ENCODE measurements at places on chromosomes 7 and 10. TPM values are rescaled to one million over a fixed set of nuclear protein-coding genes. Genes with fewer than 3 reads are reported as not detected.

GRCh38 chr7:117538053-117538452 lies 58.2 kb downstream of the CFTR start:
- no peak for DNase-seq

Gene SLC13A1
- not detected for total RNA-seq

DNA sequence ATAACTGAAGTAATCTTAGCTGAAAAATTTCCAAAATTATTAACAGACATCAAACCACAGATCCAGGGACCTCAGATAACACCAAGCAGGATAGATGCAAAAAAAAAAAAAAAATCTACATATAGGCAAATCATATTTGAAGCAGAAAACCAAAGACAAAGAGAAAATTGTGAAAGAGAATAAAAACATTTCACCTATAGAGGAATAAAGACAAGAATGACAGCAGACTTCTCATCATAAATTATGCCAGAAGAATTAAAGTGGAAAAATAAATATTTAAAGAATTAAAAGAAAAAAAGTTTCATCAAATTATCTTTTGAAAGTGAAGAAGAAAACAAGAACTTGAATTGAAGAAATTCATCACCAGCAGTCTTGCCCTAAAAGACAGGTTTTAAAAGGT lies 467.5 kb downstream of the GPAM start:
- DNase-seq = peak; percentile 39

GRCh38 chr7:106588422-106589197 lies 72.3 kb downstream of the CCDC71L start:
- DNase-seq = no peak

DNA sequence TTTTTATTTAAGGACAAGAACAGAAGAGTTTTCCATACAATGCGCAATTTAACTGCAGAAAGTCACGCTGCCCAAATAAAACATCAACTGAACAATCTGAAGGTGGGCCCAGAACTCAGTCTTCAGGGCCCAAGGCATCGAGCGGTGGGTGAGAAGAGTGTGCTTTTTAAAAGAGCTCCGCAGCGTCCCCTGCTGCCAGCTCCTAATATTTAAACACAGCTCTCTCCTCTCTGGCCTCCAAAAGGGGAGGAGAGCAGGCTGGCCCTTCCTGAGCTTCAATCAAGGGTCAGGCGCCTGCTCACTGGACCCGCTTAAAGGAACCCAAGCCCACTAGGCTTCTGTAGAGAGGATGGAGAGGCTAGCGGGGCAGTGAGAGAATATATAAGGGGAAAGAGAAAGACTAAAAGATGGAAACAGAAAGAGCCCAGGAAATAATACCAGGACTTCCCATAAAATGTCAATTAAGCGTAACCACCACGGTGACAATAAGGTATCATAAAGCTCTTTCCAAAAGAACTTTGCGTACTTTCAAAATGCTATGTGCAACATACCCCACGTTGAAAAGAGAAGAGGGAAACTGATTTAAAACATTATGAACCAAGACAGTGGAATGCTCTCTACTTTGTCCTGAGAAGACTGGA lies 2.8 kb downstream of the FAM53B start:
- peak; percentile 87 for DNase-seq

DNA sequence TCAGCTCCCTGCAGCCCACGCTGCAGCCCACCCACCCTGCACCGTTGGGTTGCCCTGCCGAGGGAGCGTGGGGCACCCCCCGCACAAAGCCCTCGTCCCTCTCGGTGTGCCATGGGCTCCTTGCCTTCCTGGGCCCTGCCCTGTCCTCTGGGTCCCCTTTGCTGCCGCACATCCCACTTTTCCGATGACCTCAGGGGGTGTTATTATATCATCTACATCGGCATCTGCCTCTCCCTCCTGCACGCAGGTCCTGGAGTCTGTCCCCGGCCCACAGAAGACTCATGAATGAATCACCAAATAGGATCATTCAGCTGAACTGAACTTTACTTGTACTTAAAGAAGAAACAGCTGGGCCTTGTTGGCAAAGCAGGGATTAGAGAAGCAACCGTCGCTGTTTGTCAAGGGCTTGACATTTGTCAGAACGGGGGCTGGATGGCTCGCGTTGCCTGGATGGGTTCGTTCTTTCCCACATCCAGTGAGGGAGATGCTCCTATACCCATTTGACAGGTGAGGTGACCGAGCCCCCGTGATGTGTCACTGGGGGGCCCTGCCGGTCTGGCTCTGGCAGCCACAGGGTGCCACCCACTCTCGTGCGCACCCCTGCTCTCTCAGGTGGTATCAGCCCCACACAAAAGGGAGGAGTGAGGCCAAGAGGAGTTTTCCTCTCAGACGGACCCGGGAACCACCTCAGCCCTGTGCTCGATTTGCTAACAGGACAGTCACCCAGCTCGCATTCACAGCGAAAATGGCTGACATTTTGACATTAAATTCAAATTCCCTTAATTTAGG lies 58.6 kb upstream of the EBF3 start:
- peak; percentile 98 for DNase-seq

DNA sequence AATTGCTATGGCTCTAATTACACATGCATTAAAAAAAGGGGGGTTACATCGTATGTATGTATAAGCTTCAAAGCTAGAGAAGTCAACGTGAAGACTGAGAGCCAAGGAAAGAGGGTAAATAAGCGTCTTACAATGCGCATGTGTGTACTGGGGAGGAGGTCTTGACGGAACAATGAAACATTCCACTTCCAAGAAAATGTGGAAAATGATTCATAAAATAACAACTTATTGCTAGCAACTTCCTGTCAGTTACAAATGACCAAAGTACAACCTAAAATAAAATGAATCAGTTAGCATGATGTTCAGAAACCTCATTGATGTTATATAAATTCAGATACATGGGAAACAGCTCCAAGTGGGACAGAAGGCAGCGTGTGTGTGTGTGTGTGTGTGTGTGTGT lies 104.1 kb upstream of the RHEB start:
- peak; percentile 27 for DNase-seq

GRCh38 chr7:101488826-101489572 lies 126.3 kb downstream of the COL26A1 start:
- DNase-seq = no peak

- no peak for DNase-seq
Measured at GRCh38 chr7:100582041-100582579, 3.8 kb downstream of the LRCH4 start.
